ENCODE measurements at places on chromosomes 3 and 15.

- DNase-seq = no peak
These were observed 81.8 kb downstream of the CLASP2 start for GRCh38 chr3:33636125-33636850.

DNA sequence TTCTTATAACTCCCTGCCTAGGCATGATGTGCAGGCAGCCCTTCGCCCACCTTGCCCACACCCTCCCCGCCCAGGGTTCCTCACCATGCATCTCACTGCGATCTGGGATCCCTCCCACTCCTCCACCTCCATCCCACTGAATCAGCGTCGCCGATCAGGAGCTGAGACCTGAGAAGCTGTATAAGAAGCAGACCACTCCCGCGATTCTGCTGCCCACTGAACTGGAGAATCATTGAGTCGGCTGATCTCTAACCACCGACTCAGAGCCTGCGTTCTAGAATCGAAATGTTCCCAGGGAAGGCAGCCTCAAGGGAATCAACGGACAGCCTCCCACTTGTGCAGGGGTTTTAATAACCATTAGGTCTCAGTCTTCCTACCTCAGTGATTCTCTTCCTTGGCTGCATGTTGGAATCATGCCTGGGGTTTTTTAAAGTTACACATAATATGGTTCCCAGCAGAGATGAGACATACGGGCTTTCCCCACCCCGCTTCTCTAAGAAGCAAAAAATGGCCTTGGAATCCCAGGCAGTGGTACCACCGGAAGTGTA is 60.2 kb downstream of the TMEM44 start:
- DNase-seq = no peak

DNA sequence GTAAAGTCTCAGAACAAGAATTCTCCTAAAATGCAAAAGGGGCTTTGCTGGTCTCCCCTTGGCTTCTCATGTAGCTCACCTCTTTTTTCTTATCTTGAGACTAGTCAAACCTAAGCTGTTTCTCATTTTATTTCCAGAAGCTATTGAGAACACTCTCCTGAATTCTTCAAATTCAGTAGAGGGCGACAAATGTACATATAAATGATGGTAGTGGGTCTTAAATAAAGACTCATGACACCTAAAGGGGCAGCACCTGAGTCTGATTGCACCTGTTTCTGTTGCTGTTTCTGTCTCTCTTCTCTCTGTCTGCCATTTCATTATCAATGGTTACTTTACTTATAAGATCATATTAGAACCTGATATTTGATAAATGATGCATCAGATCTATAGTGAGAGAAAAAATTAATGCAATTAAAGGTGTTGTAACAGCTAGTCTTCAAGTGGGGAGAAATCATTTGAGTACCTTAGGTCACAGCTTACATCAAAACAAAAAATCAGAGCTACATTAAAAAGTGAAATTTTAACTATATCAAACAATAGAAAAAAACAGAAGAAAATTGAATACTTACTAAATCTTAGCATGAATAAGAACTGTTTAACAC is 7.0 kb downstream of the ADIPOQ start:
- no peak for DNase-seq

GRCh38 chr3:45611628-45612081 is 17.1 kb downstream of the LIMD1 start:
- DNase-seq = no peak

DNA sequence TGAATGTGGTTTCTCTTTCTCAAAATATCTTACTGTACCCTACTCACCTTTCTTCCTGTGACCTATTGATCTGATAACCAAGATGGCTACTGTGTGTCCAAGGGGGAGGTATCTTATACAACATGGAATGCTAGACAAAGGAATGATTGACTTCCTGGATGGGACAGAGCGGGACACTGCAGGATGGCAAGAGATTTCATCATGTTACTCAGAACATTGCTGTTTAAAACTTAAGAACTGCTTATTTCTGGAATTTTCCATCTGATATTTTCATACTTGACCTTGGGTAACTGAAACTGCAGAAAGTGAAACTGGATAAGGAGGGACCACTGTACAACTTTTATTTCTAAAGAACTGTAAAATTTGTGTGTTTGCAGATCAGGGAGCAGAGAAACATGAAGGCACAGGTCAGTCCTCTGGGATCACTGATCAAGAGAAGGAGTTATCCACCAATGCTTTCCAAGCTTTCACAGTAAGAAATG is 18.5 kb downstream of the CNOT10 start:
- no peak for DNase-seq

GRCh38 chr3:134860141-134860540 is 65.1 kb downstream of the EPHB1 start:
- DNase-seq = no peak

DNA sequence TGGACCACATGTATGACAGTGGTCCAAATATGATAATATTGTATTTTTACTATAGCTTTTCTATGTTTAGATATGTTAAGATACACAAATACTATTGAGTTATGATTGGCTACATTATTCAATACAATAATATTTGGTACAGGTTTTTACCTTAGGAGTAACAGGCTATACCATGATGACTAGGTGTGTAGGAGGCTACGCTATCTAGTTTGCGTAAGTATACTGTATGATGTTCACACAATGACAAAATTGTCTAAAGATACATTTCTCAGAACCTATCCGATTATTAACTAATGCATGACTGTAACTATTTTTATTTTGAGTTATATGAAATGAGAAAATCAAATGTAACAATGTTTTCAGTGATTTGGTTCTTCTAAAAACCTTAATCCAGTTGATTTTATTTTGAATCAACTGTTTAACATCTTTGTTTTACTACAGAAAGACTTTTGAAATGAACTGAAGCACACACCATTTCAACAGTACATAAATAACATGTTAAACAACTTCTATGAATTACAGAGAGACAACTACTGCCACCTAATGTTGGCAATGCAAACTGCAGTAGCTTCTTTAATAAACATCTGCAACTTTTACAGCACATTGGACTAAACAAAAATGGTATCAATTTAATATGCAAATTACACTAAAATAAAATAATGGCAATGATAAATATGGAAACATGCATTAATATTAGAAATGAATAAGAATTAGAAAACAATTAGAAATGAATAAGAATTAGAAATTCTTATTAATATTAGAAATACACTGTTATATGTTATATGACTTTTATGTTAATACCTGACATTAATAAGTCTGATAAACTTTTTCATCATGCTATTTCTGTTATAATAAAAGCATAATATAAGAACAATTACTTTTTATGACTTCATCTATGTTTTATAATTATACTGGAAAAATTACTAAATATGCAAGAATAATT is 255.7 kb downstream of the MBNL1 start:
- DNase-seq = no peak

DNA sequence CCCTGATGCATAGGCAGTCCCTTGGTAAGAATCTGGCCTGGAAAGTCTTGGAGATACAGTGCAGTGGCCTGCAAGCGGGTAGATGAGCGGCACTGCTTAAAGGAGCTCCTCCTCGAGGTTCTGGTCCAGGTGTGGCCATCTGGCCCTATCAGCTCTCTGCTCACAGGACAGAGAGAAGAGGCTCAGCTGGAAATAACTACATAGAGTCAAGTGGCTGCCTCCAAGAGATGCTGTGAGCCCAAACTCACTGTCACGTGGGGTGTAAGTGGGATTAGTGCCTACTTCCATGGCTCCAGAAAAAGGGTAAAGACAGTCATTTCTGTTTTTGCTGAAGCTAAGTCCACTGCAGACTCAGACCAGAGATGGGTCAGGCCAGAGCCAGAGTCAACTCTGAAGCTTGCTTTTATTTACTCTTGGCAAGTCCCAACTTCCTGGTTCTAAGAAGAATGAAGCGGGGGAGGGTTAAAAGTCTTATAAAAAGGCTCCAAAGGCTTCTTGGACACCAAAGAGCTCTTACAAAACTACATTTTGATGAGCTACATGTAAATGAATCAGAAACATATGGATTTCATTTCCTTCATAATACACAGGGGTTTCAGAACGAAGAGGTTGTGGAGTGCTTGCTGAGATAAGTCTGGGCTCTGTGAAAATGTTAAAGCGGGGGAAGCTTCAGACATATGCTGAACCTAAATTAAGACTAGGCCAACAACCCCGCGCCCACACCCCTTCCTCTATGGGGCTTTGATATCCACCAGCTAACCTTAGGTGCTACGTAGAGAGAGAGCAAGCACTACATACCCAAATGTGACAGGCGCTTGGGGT is 77.1 kb downstream of the PDZRN3 start:
- DNase-seq = no peak

DNA sequence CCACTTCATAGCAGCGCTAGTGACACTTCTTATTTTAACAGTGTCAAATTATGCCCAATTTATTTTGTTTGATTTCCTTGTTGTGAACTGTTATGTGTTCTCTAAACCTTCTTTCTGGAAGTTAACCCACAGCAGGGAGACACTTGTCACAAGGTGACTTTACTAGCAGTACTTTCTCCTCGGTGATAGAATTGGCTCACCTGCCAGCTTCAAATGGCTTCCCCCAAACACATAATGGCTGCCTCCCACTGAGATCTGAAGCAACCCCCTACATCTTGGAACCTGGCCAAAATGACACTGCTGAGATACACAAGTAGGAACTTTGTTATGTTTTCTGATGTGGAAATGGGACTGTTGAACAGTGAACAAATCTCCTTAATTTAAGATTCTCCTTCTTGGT is 238.8 kb upstream of the DPH6 start:
- no peak for DNase-seq

GRCh38 chr3:190092250-190092649 is 28.4 kb downstream of the P3H2 start:
- DNase-seq = no peak

- DNase-seq = no peak
These were observed 3.8 kb downstream of the SERPINI1 start for GRCh38 chr3:167739190-167739810.

GRCh38 chr15:76347482-76348055 is 11.0 kb downstream of the ISL2 start:
- no peak for DNase-seq

- no peak for DNase-seq
These were observed 57.9 kb downstream of the TRAK1 start for GRCh38 chr3:42148982-42149432.

DNA sequence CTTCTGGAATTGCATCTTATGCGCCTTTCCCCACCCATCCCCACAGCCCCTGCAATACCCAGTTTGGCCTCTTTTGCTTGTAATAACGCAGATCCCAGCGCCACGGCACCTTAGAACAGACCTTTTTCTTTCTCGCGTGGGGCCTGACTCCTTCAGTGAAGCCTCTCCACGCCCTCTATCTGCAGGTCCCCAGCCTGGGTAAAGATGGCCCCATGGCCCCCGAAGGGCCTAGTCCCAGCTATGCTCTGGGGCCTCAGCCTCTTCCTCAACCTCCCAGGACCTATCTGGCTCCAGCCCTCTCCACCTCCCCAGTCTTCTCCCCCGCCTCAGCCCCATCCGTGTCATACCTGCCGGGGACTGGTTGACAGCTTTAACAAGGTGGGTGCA is 594 bp downstream of the CRELD1 start:
- no peak for DNase-seq

DNA sequence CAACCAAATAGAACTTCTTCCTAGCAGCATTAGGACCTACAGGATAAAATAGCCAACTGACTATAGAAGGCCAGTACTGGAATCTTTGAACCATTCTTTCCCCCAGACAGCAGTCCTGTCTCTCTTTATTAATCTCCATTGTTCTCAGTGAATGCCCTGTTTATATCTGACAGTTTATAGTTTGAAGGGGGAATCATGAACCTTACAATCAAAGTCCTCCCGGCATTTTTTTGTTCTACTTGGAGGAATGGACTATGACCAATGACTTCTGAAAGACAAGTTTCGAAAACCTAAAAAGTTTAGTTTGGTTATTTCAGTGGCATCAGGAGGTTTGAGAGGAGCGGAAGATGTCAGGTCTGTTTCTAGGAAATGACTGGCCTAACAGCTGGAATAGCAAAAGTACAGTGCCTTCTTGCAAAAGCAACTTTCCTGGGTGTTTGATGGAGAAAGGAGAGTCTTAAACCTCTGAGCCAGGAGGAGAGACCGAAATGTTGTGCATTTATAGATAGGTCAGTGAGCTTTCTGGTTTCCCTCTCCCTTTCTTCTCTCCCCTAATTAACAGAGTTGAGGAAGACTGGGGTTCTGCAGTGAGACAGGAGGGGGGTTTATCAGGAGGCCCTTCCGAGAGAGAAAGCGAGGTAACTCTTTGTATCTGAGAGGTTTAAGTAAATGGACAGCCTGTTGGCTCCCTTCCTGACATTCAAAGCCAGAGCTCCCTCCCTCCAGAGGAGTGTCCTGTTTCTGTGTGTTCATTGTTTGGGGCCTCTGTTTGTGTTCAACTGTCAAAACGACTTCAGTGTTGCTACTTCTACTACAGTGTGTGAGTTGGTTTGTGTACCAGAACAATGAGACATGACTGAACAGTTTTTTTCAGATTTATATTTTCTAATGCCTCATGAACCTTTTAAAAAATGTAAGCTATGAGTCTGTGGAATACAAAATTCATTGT is 383.0 kb upstream of the RARB start:
- no peak for DNase-seq
